ENCODE measurements at places on chromosomes 11 and 22.

- DNase-seq: no peak
Measured at GRCh38 chr22:38505541-38506117, 482 bp downstream of the DDX17 start.

DNA sequence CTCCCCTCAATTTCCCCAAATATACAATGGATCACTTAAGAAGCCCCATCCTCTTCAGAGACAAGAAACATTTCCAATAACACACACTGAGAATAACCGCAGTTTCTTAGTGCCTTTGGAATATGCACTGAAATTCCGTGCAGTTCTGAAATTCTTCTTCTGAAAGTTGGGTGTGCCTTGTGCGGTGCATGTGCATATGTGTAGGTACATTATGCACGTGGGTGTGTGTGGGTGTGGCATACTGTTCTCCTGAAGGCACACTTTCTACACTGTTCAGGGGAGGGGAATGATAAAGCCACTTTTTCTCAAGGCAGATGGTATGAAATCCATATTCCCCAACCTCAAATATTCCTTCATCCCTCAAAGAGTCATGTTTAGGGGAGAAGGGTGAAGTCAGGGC, 1.7 kb downstream of the EXPH5 start:
- no peak for DNase-seq

DNA sequence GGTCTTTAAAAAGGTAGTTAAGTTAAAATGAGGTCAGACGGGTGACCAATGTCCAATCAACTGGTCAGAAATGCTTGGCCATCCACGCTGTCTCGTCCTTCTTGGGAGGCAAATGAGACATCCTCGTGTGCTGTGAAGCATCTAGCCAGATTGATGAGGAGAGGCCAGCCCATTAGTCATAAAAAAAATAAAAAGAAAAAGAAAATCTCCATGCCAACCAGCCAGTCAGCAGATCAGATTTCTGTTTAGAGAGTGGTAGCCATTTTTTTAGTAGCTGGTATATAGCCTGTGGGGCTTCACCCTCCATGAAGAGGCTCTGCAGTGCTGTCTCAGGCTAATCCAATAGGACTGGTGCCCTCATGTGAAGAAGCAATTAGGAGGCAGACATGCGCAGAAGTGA, 343.1 kb upstream of the SYN3 start:
- DNase-seq: no peak

- peak; percentile 79 for DNase-seq
Measured at GRCh38 chr11:35393098-35393497, 26.3 kb downstream of the SLC1A2 start.

GRCh38 chr11:102604875-102605274, 20.3 kb downstream of the MMP20 start:
- no peak for DNase-seq

DNA sequence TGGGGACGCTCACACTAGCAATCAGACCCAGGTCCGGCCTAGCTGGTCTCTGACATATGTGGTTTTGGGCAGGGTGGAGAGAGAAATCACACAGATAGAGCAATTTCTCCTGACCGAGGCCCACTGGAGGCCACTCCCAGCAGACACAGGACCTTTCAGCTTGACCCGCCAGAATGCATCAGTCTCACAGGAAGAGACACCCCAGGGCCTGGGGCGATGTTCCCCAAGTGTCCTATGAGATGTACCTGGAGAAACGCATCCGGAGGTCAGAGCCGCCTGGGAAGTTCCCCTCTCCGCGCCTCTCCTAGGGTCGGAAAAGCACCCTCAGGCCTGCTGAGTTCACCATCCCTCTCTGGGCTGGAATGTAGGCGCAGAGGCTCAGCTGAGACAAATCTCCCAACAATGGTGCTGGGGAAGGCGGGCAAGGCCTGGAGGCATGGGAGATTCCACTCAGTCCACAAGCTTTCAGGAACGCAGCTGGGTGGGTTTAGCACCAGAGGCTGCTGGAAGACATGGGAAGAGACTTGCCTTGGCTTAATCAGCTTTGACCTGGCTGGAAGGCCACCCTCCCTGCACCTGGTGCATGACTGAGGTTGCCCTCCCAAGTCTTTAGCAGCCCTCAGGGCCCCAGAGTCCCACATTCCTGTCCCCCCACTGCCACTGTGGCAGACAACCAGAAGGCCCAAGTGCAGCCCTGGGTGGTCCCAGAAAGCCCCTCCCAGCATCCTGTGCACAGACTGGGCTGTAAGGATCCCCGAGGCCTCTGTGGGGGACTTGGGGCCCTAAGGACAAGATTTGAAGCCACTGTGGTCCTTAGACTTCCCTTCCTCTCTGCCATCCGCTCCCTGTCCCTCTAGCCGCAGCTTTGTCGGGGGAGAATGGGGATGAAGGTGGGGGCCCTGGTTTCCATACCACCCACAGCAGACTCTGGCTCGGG, 57.5 kb downstream of the RTL6 start:
- no peak for DNase-seq

GRCh38 chr11:62876712-62877111, 4.0 kb upstream of the SLC3A2 start:
- no peak for DNase-seq

DNA sequence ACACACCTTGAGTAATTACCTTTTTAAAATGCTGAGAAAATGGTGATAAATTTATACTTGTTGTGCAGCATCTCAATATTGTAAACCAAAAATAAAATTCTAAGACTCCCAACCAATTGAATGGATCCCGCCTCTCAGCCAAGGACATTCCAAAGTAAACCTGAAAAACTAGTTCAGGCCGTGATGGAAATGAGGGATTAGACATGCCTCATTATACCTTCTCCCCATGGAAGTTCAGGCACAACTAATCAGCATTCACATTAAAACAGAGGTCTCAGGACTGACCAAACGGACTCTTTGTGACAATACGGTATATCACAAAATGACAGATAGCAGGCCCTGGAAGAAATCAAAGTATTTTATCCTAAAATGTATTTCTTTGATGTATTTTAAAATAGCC, 907.4 kb upstream of the RAG2 start:
- no peak for DNase-seq

- DNase-seq: no peak
Measured at GRCh38 chr11:61904539-61905048, 12.8 kb downstream of the RAB3IL1 start.

- DNase-seq: no peak
Measured at GRCh38 chr11:61193596-61193995, 9.7 kb upstream of the PGA3 start.

DNA sequence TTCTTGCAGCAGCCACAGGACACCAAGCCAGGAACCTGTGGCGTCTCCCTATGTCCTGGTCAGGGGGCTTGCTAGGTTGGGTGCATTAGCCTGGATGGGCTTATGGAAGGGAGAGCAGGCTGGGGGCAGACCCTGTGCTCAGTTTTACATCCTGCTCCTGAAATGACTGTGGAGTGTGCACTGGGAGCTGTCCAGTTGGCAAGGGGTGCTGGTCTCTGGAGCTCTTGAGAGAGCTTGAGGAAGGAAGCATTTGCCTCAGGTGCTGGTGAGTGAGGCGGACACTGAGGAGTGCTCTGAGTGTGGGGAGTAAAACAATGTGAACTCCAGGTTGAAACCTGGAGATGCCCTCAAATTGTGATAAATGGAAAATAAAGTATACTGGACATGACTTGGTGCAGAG, 3.4 kb downstream of the SCGB1D4 start:
- DNase-seq: no peak

DNA sequence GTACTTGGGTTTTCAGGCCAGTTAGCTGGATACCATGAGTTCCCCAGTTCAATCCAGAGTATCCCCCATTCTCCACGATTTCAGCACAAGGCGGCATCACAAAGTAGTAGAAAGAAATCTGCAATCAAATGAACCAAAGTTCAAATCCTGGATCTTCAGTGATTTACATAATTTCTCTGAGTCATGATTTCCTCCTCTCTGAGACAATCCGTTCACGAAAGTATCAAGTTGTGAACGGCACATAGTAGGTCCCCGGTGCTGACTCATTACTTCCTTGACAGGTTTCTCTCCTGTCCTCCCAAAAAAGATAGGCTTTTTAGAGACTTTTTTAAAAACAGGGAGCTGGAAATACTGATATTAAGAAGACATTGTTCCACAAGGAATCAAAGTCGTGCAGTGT, 69.1 kb upstream of the AKIP1 start:
- DNase-seq: no peak

- DNase-seq: no peak
Measured at GRCh38 chr11:68988491-68988890, 7.7 kb upstream of the MRGPRD start.

DNA sequence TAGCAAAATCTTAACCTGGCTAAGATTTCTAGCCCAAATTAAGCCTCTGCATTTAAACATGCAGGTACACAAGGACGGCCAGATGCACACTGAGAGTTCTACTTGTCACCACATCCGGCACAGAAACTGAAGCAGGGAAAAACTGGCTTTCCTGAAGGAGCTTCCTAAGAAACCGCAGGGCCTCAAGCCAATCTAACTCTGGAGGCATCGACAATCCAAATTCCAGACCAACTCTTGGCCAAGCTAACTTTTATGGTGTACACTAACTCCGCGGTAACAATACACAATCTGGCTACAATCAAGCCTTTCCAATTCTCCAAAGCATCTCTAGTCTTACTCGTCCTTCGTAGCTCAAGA, 1.2 kb downstream of the MSANTD2 start:
- DNase-seq: no peak

GRCh38 chr11:47593492-47593933, 698 bp downstream of the C1QTNF4 start:
- no peak for DNase-seq

DNA sequence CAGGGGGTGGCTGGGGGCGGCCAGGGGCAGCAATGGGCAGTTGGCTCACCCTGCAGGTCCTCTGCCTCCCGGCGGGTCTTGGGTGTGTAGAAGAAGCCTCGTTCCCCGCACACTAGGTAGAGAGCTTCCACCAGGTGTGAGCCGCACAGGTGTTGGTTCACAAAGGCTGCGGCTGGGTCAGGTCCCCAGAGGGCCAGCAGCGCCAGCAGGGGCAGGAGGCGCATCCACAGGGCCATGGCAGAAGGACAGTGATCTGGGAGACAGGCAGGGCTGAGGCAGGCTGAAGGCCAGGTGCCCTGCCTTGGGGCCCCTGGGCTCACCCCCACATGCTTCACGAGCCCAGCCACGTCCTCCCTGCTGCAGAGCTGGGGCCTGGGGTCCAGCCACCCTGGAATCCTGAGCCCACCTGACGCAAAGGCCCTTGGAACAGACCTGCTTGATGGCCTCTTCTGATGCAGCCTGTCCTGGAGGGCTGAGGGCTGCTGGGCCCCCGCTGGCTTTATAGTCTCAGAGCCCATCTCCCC, at the start of gene INS:
Gene INS, minus strand, starts transcription at position 474 of the 524 bp plus-strand sequence. Its CDS starts 238 bp downstream, at position 236.
- DNase-seq: no peak

- DNase-seq: peak; percentile 29
Measured at GRCh38 chr11:10454878-10455631, at the start of gene AMPD3. Gene AMPD3 (plus strand): TSS chr11:10455264. CDS start chr11:10461520, 6,256 bp downstream.

DNA sequence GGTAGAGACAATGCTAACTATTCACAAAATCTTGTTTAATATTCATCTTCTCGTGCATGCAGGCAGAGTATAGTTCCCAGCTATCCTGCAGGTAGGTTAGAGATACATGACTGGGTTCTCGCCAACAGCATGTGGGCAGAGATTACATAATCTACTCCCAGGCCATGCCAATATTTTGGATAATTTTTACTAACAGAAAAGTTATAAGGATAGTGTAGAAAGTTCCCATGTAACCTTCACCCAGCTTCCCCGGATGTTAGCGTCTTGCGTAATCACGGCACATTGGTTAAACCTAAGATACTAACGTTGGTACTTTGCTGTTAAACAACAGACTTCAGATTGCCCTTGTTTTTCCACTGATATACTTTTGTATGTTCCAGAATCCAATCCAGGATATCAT, 215.5 kb upstream of the LARGE1 start:
- no peak for DNase-seq

DNA sequence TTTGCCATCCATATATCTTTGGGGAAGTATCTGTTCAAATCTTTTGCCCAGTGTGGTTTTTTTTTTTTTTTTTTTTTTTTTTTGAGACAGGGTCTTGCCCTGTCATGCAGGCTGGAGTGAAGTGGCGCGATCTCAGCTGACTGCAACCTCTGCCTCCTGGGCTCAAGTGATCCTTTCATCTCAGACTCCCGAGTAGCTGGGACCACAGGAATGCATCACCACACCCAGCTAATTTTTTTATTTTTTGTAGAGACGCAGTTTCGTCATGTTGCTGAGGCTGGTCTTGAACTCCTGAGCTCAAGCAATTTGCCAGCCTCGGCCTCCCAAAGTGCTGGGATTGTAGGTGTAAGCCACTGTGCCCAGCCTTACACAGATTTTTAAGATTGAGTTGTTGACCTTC, 4.8 kb upstream of the FAM118A start:
- no peak for DNase-seq

- DNase-seq: no peak
Measured at GRCh38 chr11:72301486-72301885, 57.5 kb upstream of the PHOX2A start.

- DNase-seq: peak; percentile 13
Measured at GRCh38 chr11:23398052-23398451, 537.8 kb upstream of the CCDC179 start.

DNA sequence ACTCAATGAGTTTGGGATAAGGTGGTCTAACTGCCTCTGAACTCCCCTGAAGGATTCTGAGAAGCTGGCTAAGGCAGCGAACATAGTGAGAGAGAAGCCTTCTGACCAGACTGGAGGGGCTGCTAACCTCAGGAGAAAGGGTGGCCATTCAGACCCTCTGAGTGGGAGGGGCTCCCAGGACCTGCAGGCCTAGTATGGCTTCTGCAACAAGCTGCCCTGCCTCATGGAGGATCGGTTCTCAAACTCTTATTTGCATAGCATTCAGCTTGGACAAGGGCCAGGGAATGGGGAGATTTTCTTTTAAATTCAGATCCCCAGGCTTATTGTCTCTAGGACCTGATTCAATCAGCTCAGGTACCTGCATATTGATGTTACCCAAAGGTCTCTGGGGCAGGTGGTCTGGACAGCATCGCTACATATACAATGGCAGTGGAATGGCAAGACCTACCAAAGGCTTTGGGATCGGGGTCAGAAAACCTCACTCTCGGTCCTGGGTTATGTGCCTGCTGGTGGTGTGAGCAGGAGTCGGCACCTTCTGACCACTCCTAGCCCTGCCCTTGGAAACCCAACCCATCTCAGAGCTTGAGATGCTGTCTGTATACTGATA, 599.1 kb downstream of the BRD1 start:
- DNase-seq: no peak

DNA sequence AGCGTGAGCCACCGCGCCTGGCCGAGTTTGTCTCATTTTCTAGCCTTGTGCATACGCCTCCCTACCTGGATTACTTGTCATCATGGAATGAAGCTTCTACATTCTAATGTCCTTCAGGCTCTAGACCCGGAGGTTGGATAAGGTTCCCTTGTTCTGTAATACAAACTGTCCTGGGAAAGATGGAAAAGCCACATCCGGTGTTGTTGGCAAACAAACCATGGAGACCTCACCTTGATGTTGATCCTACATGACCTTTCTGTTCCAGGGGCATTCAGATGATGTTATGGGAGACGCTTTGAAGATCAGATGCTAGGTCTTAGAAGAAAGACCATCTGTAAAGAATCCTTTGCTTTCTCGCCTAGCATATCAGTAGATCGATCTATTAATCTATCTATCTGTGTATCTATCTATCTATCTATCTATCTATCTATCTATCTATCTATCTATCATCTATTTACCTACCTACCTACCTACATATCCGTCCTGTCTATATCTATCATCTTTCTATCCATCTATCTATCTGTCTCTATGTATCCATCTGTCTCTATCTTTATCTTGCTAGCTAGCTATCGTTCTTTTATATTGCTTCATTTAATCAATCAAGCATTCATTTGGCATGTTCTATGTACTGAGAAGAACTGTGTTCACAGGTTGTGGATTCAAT, 46.3 kb upstream of the GRK3 start:
- DNase-seq: no peak

- no peak for DNase-seq
Measured at GRCh38 chr11:25769287-25769686, 562.6 kb upstream of the ANO3 start.

GRCh38 chr11:77093987-77094840, 8.4 kb upstream of the OMP start:
- DNase-seq: no peak

All from NCI-H187 (cell line).